ENCODE measurements at places on chromosomes 5 and 9.

GRCh38 chr5:87649455-87649854 is 236.7 kb upstream of the CCNH start:
- no peak for DNase-seq

- DNase-seq = peak; percentile 54
These were observed 238.2 kb downstream of the CD180 start for GRCh38 chr5:66958201-66958979.

GRCh38 chr5:74634611-74635286 is 5.8 kb downstream of the ENC1 start:
- no peak for DNase-seq

DNA sequence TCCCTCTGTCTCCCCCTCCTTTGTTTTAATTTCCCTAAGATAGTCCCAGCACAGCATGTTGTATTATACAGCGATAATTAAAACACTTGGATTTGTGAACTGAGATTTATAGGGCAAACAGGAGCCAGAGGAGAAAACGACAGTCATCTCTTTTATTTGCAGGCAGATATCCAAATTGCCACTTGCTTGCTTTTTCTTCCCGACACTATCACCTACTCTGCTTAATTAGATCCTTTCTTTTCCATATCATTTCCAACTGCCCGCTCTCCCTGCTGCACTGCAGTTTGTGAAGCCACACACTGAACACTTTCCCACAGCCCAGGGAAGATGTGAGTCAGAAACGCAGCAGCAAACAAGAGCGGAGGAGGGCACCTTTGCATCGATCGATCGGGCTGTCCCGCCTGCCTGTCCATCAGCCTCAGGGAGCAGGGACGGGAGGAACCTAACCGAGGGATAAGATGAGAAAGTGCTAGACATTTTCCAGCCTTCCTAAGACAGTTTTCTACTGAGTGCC is 35.8 kb upstream of the SPRY4 start:
- peak; percentile 23 for DNase-seq

DNA sequence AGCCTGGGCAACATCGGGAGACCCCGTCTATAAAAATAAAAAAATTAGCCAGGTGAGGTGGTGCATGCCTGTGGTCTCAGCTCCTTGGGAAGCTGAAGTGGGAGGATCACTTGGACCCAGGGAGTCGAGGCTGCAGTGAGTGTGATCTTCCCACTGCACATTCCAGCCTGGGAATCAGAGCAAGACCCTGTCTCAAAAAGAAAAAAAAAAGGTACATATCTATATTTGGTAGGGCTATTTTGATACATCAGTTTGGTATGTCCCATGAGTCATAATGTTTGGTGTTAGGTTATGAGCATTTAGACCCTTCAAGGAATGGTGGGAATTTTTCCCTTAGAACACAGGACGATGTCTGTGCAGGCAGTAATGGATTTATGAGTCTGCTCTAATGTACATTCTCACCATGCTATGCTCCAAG is 55.3 kb upstream of the POU4F3 start:
- peak; percentile 35 for DNase-seq

DNA sequence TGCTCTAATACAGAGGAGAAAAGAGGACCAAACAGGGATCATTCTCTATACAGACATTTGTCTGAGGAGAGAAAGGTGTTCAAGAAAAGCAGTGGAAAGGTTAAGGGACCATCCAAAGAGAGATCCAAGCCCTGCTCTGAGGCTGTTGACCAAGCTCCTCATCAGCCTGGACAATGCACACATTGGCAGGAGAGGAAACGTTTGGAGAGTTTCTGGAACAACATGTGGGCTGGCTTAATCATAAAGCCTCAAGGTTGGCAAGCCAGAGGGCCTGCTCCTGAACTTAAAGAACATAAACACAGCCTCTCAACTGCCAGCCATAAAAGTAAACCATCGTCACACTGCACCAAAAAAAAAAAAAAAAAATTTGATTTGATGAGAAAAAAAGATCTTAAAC is 184.4 kb upstream of the SLC12A2 start:
- DNase-seq = no peak

Measured in stromal cell of bone marrow (primary cell).